A673 (cell line): ENCODE measurements at places on chromosomes 12 and 14.

GRCh38 chr12:97751704-97752103, 289.1 kb downstream of the RMST start:
- no peak for DNase-seq

DNA sequence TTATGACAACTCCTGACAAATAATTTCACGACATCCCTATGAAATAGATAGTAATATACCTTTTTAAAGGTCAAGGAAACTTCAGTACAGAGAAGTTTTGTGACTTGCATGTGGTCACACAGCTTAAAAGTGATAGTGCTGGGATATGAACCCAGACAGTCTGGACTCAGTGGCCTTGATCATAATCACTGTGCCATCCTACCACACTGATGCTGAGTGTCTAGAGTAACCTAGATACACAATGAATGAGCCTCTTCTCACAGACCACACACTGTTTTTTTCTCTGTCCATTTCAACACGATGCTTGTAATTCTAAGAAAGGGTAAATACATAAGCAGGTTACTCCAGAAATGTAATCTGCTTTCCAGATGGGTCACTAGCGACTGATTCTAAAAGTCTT, 88.2 kb downstream of the SYNE2 start:
- no peak for DNase-seq

- DNase-seq = no peak
Observed at GRCh38 chr14:67567654-67568053, 32.4 kb downstream of the PIGH start.

GRCh38 chr12:84638811-84639368, 273.7 kb downstream of the SLC6A15 start:
- no peak for DNase-seq

- DNase-seq = no peak
Observed at GRCh38 chr12:89827592-89827991, 119.0 kb upstream of the ATP2B1 start.

GRCh38 chr12:63863658-63864453, 19.4 kb downstream of the SRGAP1 start:
- no peak for DNase-seq

DNA sequence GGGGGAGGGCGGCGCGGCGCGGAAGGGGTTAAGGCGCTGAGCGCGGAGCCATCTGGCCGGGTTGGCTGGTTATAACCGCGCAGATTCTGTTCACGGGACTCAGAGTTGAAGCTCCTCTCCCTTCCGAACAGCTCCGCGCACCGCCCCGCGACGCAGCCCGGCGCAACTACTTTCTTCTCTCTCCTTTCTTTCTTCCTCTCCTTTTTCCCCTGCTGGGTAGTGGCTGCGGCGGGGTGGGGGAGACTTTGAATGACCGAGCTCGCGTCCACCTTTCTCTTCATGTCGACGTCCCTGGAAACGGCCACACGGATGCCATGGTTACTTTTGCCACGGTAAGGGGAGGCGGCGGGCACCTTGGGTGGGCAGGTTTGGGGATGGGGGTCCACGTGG, at the start of gene NTF3:
Gene NTF3, plus strand, starts transcription at position 98 of the 390 bp plus-strand sequence. Its CDS starts 217 bp downstream, at position 315.
- DNase-seq = no peak

- DNase-seq = no peak
Observed at GRCh38 chr12:82855872-82856271, 169.2 kb downstream of the TMTC2 start.
